ENCODE measurements at places on chromosomes 6 and 20.

DNA sequence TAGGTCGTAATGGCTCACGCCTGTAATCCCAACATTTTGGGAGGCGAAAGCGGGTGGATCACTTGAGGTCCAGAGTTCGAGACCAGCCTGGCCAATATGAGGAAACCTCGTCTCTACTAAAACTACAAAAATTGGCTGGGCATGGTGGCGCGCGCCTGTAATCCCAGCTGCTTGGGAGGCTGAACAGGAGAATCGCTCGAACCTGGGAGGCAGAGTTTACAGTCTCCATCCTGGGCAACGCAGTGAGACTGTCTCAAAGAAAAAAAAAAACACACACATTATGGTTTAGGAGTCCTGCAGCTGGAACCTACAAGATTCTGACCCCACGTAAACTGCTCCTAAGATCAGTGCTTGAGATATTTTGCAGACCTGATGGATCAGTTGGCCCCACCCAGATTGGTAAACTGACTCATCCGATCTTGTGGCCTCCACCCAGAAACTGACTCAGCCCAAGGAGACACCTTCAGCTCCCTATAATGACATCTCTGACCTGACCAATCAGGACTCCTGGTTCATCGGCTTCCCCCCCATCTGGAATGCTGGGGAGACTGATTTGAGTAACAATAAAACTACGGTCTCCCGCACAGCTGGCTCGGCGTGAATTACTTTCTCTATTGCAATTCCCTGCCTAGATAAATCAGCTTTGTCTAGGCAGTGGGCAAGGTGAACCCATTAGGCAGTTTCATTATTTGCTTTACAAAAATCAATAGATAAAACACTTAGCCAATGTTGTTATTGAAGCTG lies 96.2 kb upstream of the BTN3A2 start:
- DNase-seq: no peak

- no peak for DNase-seq
Observed at GRCh38 chr6:130115036-130115435, 96.7 kb downstream of the L3MBTL3 start.

GRCh38 chr6:68774843-68775242 lies 139.8 kb downstream of the ADGRB3 start:
- DNase-seq: no peak

DNA sequence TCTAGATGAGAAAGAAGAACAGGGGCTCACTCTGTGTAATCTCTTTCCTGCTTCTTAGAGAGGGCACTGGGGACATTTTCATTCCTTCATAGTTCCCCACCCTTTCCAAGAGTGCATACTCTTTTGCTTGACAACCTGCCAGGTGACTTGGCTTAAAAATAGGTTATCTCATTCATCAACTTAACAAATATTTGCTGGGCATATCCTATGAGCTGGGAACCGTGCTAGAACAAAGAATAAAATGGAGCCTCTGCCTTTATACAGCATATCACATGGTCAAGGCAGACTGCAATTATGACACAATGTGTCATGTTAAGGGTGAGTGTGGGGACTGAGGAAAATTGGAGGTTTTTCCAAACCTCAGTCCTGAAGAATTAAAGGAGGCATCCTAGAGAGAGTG lies 209.8 kb upstream of the FOXA2 start:
- DNase-seq: no peak

DNA sequence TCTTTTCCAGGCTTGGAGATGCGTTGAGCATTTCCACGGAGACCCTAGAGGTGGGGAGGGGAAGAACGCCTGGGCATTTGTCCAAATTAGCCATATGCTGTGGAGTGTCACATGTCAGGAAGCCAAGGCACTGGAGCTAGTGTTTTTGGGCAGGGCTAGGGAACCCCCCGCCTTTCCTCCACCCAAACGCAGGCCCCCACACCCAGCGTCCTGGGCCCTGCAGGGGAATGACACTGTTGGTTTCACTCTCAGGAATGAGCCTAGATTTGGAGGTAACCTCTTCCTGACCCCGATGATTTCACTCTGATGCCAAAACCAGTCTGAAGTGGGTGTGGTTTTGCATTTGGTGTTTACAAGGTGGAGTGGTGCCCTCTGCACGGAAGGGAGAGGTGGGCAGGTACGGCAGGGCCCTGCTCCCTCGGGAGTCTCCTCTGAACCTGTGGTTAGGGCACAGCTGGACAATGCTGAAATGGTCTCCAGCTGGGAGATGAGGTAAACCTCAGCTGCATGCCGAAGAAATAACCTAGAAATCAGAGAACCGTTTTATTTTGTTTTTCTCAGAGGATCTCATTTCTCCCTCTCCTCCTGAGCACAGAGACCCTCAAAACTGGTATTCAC lies 29.5 kb downstream of the MTHFD1L start:
- no peak for DNase-seq

DNA sequence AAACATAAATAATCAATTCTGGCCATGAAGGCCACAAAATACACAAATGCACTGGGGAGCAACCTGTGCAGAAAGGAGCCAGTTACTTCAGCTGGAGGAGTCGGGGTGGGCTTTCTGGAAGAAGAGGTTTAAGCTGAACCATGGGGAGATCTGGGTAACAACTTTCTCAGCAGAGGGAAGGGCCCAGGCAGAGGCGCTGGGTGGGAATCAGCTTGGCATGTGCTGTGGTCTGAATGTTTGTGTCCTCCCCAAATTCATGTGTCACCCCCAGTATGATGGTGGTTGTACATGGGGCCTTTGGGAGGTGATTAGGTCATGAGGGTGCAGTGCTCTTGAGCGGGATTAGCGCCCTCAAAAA lies 107.9 kb downstream of the SYCP2 start:
- no peak for DNase-seq

- no peak for DNase-seq
Observed at GRCh38 chr6:110643175-110643574, 166.8 kb upstream of the SLC22A16 start.

DNA sequence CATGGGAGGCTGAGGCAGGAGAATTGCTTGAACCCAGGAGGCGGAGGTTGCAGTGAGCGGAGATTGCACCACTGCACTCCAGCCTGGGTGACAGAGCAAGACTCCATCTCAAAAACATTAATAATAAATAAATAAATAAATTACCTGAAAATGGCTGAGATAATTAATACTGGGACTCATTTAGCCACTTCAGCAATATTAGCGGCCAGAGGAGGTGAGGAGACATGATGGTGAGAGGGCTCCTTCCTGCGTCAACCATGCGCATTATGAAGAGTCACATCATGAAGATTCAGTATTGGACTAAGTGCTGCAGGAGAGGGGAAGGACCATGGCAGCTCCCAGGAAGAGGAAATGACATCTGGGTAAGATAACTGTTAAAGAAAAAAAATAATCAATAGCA lies 2.9 kb upstream of the PYGB start:
- no peak for DNase-seq

DNA sequence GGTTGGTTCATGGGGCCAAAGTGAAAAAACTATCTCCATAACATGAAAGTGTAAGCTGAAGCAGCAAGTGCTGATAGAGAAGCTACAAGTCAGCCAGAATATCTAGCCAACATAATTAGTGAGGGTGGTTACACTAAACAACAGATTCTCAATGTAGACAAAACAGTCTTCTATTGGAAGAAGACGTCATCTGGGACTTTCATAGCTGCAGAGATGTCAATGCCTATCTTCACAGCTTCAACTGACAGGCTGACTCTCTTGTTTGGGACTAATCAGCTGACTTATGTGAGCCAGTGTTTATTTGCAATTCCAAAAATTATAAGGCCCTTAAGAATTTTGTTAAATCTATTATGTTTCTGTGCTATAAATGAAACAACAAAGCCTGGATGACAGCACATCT lies 63.2 kb downstream of the GMDS start:
- no peak for DNase-seq

GRCh38 chr6:3163248-3163594 lies 5.9 kb upstream of the TUBB2A start:
- DNase-seq: no peak

GRCh38 chr20:61708891-61709290 lies 356.8 kb downstream of the TAF4 start:
- DNase-seq: no peak

GRCh38 chr6:125812394-125813292 lies 21.9 kb downstream of the NCOA7 start:
- no peak for DNase-seq

GRCh38 chr6:130610303-130610702 lies 216.9 kb upstream of the SMLR1 start:
- DNase-seq: no peak

- DNase-seq: no peak
Observed at GRCh38 chr20:22348010-22348409, 236.4 kb downstream of the FOXA2 start.

DNA sequence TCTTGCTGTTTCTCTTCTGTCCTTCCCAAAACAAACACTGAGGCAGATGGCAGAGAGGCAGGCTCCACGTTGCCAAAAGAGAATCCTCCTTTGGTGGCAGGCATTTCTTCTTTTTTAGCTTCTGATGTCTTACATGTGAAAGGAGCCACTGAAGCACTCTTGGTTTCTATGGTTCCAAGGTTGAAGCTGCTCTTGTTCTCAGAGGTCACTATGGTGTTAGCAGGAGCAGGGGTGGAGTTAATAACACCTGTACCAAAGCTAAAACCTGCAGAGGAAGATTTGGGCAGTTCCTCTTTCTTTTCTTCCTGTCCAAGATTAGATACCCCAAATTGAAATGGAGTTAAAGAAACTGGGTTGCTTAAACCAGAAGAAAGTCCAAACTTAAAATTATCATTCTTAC lies 28.8 kb downstream of the FAM8A1 start:
- no peak for DNase-seq

GRCh38 chr6:28769626-28770402 lies 154.0 kb downstream of the TRIM27 start:
- DNase-seq: no peak

DNA sequence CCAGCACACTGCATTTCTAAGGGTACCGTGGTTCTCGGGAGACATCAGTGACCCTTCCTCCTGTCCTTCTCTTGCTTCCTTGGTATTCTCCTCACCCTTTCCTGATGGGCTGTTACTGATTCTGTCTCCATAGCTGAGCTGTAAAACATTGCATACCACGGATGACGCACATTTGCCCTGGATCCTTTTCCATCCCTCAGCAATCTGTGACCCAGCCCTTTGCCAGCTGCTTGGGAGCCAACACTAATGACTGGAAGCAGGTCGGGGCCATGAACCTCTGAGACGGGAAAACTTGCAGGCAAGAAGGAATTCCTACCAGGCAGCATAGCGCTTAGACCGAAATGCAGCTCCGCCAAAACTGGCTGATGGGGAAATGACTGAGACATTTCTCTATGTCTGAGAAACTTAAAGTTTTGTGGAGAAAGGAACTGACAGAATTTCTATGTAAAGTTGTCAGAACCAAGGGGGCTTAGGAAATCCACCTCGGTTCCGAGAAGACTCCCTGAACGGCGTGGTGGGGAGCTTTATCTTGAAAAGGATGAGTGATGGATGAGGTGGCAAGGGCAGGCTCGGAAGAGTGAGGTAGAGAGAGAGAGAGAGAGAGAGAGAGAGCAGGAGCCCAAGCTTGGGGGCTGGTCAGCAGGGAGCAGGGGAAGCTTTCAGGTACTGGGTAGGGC lies 19.2 kb downstream of the TUBB2B start:
- DNase-seq: no peak

DNA sequence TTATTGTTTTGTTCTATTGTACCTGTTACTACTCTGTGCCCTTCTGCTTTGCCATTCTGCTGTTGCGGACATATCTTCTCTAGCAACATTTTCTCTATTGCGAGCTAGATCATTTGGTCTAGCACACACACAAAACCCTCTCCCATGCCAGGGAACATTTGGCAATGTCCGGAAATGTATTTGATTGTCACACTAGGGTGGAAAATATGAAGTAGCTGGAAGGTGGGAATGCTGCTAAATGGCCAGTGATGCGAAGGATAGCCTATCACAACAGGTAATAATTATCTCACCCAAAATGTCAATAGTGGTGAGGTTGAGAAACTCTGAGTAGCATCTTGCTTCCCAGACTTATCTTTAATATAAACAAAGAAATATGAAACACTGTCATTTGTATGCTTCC lies 331.9 kb downstream of the HTR1B start:
- no peak for DNase-seq

DNA sequence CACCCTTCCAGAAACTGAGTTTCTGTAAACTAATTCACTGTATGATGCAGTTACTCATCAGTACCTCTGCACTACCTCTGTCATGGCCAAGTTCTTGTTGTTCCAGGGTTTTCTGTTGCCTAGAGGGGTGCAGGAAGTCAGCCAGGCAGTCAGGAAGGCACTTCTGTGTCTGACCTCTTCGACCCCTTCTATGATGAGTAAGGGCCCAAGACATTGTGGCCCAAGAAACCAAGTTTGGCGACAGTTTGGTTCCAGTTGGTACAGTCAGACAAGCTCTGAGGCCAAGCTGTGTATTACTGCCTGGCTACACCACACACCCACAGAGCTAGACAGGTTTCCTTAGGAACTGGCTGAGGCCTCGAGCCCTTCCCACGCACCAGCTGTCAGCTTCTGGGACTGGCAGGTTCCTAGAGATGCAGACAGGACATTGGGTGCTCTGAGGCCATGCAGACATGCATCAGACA lies 41.2 kb downstream of the TRAF3IP2 start:
- no peak for DNase-seq

DNA sequence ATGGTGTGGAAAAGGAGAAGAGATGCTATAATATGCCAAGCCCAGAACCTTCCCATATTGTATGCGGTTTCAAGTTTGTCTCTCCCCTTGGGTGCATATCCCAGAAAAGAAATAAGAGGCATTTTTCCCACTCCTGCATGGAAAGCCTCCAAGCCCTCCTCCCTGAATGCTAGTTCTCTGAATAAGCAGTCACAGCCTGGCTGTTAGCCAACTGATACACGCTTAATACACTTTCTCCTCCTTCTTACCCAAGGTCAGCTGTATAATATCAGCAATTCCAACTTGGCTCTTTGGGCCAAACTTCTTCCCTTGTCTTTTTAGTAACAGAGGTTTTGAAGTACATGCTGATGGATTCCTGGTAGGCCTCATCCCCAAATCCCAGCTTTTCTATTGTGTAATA lies 440.1 kb downstream of the EPHA7 start:
- no peak for DNase-seq

DNA sequence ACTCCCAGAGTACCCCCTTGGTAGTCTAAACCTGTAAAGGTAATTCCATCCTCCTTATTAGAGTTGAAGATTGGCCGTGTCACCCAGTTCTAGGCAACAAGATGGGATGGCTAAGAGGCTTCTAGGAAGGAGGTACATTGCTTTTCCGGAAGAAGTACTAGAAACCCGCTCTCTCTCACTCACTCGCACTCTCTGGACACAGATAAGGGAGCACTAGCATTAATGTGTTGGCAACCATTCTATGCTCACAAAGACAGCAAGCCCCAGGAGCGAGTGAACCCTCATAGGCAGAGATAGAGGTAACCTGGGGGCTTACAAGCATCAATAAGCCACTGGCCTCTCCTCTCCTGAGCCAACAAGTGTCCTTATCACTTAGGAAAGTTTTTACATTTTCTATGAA lies 503.2 kb upstream of the JARID2 start:
- no peak for DNase-seq
